Stimulated activated CD4-positive, alpha-beta T cell treated with anti-CD3 and anti-CD28 coated beads, Interleukin-1b, Interleukin-23, amount 100 ng/mL, for 24 hours (primary cell): ENCODE measurements at places on chromosomes 12 and 14.

DNA sequence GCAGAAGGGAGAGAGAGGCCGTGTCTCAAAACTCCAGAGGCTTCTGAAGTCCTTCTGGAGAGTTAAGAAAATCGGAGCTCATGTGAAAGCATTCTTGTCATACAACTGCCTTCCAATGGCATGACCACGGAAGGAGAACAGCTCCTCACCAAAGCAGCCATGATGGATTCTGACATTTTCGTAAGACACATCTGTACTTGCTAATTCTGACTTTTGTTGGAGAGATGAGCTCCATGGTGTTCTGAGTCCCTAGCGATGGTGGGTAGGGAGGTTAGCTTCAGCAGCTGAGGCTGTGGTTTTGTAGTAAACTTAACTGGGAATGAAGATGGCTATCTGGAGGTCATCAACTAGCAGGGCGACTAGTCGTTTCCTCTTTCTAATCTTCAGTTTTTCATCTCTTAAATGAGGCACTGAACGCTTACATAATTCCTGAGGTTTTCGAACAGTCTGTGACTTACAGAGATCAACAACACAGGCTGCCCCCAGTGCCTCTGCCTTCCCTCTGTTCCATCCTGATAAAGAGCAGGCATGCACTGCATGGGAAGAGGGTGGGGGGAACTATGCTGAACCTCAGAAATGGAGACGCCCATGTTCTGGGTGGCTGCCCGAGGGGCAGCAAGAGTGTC is 28.6 kb upstream of the DICER1 start:
- no peak for DNase-seq

DNA sequence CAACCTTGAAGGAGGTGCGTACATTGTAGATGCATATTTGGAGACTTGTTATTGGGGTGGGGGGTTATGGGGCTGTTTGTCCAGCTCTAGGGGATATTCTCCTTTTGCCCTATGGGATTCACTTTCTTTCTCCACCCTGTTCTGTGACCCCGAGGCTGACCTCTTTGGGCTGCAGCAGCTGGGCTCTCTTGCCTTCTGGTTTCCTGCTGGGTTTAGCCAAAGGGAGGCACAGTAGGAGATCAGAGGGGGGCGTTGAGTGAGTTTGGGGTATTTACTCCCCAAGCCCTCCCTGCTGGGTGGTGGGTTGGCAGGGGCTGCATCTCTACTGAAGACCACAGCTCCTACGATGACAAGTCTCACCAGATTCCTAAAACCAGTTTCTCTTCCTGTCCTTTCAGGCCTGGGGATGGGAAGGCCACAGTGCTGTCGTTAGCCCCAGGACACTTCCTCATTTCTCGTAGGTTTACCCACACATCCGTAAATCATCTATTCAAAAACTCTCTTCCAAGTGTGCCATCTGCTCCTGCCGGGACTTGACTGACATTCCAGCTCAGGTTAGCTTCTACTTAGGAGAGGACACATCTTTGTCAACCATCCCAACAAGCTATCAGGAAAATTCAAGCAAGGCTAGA is 127.1 kb downstream of the TMEM30B start:
- DNase-seq, result no peak

DNA sequence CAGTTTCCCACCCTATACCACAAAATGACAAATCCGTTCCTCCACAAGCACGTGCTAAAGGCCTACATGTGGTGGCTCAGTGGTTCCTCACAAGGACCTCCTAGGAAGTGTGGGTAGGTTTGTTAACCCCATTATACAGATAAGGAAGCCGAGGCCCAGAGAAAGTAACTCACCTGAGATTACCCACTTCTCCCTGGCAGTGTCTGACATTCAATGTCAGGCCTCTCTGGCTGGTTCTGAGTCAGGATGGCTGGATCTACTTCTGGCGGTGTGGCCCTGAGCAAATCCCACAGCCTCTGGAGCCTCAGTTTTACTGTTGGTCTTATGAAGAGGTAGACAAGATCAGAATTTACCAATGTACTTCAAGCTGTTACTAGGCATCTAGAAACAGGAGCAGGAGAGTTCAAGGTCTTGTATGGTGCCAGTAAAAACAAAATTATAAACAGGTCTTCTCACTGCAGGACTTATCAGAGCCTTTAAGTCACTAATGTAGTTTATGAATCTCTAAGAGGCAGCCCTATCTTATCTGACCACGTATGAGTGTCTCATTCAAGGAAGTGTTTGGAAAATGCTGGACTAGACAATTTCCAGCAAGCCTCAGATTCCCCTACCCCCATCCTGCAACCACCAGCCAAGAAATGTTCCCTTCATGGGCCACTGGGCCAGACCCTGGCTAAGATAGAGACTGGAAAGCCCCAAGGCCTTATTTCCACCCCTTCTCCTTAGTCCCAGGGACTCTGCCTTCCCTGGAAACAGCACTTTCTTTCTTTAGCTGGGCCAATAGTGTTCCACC is 4.2 kb downstream of the HSPB8 start:
- DNase-seq, result no peak

DNA sequence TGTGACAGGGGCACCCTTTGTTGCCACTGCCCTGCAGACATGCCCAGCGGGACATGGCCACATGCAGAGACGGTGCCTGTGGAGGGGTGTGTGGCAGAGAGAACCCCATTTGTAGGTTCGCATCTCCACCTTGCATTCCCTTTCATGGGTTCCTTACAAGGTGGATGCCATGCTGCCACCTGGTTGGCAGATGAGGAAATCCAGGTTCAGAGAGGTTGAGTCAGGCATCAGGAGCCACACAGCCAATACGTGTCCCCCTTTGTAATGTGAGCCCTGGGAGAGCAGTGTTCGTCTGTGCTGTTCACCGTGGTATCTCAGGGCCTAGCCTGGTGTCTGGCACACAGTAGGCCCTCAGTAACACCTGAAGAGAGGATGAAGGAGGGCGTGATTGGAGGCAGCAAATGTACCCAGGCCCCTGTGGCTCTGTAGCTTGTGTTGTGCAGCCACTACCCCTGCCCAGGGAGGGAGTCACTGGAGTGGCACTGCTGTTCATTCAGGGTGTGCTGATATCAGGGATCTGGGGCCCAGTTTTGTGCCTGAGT is 9.1 kb downstream of the SH2B3 start:
- no peak for DNase-seq

- DNase-seq, result peak; percentile 10
These were observed at the start of gene CD9 for GRCh38 chr12:6200256-6201212. Gene CD9 (plus strand): TSS chr12:6200400. CDS start chr12:6200500, 100 bp downstream.

GRCh38 chr14:59583755-59584154 is 7.1 kb upstream of the CCDC175 start:
- DNase-seq, result no peak

GRCh38 chr12:29961231-29961630 is 177.5 kb upstream of the TMTC1 start:
- no peak for DNase-seq

DNA sequence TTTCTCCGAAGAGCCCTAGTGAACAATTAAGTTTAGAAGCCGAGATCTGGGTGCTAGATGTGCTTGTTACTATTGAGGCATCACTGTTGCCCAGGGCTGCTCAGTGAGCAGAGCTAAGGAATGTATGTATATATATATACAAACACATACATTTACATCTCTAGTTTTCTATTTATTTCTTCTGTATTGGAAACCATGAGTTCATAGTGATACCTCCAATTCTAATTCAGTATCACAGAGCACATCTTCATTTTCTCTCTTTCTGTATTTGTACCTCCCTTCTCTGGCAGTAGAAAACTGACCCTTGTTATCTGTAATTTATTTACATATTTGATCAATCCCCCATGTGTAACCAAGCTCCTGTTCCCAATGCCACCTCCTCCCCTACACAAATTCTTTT is 40.7 kb upstream of the FUT8 start:
- DNase-seq, result no peak

- no peak for DNase-seq
These were observed 250.5 kb upstream of the FLRT2 start for GRCh38 chr14:85279407-85279806.

GRCh38 chr12:115323223-115323905 is 639.4 kb upstream of the TBX3 start:
- DNase-seq, result no peak

DNA sequence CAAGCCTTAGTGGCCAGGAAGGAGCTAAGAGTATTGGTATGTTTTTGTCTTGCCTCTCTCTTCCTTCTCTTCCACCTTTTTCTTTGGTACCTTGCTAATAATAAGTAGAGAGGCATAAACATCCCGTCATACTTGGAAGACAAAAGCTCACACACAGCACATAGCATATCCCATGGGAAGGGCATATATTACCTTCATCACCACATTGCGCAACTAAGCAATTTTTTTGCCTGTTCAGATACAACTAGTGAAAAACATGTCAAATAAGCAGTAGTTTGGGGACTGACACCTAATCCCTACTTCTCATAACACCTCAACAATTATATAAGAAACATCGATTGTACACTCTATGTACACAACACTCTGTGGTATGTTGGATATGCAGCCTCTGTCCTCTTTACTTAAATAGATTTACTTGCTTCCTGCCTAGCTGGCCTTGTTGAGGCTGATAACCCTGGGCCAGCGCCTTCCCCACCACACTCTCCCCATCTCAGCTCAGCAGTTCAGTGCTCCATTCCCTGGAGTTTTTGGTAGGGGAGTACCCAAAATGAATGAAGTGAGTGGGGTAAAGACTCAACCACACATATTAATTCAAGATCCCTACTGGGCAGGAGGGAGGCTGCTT is 35.4 kb downstream of the MBIP start:
- no peak for DNase-seq

DNA sequence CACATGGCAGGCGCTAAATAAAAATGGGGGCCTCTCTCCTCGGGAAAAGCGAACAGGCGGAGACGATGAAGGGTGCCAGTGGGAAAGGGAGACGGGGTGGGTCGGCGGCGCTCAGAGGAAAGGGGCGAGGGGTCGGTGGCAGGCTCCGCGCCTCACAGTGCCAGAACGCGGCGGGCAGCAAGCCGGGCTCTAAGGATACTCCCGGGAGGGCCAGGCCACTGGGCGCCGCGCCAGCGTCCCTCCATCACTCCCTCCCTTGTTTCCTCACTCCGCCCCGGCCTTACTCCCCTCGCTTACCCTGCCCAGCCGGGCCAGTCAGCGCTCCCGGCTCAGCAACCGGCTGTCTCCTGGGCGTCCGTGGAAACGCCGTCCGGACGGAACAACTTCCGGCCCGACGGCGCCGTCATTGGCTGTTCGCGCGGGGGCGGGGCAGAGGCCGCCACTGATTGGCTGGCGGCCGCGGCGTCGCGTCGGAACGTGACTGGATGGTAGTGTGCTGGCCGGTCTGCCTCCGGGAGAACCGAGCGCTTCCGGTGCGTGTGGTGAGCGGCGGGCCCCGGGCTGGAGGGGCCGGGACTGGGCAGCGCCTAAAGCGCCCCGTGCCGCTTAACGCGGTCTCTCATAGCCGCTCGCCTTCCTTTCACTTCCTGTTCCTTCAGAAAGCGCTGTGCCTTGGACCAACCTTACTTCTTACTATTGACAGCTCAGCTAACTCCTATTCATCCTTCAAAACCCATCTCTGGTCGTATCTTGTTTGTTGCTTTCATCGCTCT is 53.0 kb downstream of the SLC25A47 start:
- DNase-seq, result peak; percentile 83

- no peak for DNase-seq
These were observed 2.5 kb downstream of the TPH2 start for GRCh38 chr12:71941174-71941573.

DNA sequence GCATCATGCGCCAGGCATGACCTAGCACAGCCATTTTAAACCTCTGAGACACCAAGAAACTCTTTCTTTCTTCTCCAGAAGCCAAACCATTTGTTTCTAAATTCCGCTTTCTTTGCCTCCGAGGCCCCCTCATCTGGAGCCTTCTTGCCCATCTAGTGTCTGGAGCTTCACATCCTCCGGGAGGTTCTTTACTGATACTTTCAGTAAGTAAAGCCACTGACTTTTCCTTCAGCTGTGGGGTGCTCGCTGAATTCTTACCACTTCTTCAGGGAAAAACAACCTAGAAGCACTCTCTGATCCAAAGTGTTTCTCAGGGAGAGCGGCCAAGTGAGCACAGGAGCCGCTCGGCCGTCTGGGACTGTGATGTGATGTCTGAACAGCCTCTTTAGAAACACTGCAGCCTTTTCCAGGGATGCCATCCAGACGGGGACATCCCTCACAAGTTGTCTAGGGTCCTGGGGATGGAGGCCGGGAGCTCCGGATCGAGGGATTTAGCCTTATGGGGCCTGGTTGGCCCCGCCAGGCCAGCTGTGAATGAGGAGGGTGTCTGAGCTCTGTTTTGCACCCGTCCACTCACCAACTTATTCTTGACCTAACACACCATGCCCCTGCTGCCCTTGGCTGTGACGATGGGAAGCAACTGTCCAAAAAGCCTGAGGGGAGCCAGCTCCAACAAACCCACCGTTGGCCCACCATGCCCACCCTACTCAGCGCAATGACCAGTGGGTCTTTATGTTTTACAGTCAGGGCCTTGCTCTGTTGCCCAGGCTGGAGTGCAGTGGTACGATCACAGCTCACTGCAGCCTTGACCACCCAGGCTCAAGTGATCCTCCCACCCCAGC is 160.6 kb downstream of the ZFP36L1 start:
- no peak for DNase-seq

DNA sequence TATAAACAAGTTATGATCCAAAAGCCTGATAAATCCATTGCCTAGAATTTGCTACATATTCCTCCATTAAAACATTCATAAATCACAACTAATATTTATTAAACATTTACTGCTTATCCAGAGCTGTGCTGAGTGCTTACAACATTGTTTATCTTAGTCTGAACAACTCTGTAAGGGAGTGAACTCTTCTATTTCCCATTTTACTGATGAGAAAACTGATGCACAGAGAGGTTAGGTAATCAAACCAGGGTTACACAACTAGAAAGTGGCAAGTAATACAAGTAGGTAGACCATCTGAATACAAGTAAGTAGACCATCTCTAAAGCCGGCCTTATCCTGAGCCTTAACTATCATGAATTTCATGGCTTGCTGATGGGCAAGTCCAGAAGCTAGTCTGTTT is 39.5 kb downstream of the WASHC3 start:
- DNase-seq, result no peak

DNA sequence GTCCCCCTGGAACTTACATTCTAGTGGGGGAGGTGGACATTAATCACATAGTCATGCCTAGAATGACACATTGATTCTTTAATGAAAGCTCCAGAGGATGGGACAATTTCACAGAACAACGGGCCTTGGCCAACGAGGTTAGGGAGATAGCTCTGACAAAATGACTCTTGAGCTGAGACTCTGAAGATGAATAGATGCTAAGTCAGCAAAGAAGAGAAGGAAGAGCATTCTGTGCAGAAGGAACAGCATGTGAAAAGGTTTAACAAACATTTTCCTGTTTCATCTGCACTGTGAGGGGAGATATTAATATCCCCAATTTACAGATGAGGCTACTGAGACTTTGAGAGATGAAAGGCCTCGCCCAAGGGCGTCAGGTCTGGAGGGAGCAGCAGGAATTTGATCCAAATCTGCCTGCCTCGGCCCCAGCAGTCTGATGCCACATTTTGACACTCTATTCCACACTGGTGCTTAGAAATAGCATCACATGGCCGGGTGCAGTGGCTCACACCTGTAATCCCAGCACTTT is 193.6 kb downstream of the RBM19 start:
- DNase-seq, result no peak

- no peak for DNase-seq
These were observed 211.5 kb upstream of the C14orf180 start for GRCh38 chr14:104367866-104368750.

- no peak for DNase-seq
These were observed 41.1 kb downstream of the GLRX5 start for GRCh38 chr14:95575840-95576473.

GRCh38 chr12:93323625-93324329 is 53.9 kb upstream of the NUDT4 start:
- DNase-seq, result no peak

- DNase-seq, result no peak
These were observed 20.3 kb upstream of the LMNTD1 start for GRCh38 chr12:25573346-25573745.

- DNase-seq, result no peak
These were observed 20.5 kb downstream of the TMBIM6 start for GRCh38 chr12:49761677-49762467.
